ENCODE measurements at places on chromosomes 11 and 22.

DNA sequence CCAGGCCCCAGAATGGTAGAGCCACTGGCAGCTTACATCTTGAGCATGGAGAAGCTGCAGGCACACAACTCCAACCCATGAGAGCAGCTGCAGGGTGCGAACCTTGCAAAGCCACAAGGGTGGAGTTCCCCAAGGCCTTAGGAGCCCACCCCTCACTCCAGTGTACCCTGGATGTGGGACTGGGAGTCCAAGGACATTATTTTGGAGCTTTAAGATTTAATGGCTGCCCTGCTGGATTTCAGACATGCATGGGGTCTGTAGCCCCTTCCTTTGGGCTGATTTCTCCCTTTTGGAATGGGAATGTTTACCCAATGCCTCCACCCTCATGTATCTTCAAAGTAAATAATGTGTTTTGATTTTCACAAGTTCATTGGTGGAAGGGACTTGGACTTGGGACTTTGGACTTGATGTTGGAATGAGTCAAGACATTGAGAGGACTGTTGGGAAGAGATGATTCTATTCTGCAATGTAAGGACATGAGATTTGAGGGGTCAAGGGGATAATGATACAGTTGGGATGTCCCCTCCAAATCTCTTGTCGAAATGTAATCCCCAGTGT lies 1.1 kb upstream of the KRTAP5-7 start:
- DNase-seq, result no peak

DNA sequence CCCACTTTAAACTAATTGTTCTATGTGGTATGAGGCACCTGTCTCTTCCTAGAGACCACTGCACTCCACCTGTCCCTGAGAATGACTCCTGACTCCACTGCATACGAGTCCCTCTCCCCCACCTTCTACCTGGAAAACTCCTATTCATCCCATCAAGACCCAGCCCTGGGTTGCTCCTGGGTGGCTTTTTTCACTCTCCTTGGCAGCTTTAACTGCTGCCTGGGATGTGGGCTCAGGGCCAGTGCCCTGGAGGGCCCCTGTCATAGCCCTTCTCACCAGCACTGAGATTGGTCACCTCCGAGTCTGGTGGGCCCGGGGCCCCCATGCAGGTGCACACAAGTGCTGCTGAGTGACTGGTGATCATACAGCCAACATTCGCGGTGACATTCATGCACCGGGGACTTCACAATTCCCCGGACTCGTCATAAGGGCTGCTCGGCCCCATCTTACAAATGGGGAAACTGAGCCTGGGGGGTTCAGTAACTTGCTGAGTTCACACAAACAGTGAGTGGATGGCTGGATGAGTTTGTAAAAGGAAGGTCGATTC lies 25.9 kb upstream of the TOLLIP start:
- DNase-seq, result no peak

DNA sequence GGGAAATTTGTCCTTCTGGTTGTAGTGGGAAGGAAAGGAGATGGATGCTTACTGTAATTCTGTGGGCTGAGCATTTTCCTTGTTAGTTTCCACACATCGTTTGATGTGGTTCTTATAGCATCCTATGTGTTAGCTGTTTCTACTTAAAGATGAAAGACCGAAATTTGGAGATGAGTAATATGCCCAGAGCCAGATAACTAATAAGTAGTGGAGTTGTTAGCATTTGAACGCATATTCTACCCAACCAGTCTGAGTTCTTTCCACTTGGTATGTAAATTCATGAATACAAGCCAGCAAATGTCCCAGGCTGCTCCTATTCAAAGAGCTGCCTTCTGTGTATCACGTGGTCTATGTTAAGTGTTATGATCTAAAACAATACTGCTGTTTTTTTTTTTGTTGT lies 14.6 kb downstream of the SPECC1L start:
- DNase-seq, result no peak

DNA sequence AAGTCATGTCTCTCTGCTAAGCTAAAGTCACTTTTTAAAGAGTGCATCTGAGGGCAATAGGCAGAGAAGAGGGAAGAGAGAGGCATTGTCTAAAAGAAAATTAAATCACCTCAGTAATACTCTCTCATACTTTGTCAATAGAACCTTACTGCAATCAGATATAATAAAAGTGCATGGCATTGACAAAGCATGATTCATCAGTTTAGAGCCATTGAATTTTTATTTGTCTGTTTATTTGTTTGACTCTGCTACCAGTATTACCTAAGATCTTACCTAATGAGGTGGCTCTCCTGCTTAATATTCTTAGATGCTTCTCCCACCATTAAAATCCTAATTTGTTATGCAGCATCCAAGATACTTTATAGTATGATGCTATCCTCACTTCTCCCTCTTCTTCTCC lies 209.0 kb downstream of the PGR start:
- DNase-seq, result no peak

DNA sequence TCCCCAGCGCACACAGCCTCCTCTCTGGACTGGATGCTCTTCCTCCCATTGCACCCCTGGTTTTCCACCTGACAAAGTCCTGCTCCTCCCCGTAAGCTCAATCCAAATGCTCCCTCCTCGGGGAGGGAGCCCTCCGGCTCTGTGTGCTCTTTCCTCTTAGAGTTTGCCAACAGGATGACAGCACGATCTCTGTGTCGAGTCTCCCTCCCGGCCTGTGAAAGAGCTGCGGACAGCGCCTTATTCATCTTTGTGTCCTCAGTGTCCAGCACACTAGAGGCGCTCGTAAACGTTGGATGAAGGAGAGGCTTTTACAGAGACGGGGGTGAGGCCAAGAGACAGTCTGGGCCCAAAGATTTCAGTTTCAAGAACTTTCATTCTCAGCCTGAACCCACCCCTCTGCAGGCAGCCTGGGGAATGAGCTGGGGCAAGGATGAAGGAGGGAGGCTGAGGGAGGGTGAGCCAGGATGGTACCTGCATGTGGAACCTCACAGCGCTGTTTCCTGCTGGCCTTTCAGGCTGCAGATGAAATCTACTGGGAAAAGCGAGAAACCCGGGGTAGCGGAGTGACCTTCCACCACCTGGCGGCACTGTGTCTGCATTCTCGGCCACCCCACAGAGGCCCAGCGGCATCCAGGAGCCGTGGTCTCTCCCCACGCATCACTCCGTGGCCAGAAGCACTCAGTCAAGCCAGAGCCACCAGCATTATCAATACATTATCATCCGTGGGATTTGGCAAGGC lies 8.5 kb upstream of the TMPRSS4 start:
- no peak for DNase-seq

DNA sequence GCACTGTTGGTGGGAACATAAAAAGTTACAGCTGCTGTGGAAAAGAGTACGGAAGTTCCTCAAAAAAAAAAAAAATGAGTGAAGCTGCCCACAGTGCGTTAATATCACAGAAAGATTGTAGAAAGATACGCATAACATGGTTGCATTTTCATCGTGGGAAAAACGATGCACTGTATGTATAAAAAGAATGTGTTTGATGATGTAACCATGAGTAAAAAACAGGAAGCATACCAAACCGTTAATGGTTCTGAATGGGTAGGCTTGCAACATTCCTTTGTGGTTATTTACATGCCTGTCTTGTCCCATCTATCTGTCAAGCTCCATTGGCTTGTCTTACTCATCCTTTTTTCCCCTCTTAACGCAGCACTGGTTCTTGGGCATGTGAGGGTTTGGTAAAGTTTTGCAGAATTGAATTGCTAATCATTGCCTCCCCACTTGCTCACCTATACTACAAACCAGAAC lies 33.8 kb upstream of the DKK3 start:
- no peak for DNase-seq

DNA sequence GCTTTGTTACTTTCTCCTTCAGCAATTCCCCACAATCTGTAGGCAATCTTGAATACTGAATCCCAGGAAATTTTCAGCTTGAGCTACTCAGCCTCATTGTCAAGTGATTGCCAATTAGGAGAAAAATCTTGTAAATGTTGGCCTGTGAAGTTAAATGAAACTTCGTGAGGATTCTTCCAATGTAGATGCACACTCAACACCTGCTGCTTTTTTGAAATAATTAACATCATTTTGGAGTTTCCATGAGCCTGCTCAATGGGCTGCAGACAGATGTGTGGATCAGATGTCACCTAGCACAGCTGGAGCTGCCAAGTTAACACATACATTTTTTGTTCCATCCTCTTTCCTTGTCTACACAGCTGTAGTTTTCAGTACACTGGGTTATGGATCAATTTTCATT lies 645.6 kb upstream of the LUZP2 start:
- no peak for DNase-seq

GRCh38 chr11:75277211-75277805 lies 36.7 kb downstream of the TPBGL start:
- no peak for DNase-seq

DNA sequence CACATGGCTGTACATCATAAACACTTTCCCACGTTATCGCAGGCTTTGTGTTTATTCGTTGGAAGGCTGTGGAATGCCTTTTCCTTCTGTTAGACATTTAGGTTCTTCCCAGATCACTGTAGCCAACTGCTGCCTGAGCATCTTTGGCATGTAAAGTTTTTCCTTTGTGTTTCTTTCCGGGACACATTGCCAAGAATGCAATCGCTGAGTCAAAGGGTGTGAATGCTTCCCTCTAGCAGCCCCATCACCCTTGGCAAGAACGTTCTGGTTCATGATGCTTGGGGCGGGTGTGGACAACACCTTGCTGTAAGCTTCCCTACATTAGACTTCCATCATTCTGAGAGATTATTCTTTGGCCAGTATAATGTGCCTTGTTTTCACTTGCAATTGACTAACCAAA lies 136.2 kb downstream of the OSBP2 start:
- no peak for DNase-seq

DNA sequence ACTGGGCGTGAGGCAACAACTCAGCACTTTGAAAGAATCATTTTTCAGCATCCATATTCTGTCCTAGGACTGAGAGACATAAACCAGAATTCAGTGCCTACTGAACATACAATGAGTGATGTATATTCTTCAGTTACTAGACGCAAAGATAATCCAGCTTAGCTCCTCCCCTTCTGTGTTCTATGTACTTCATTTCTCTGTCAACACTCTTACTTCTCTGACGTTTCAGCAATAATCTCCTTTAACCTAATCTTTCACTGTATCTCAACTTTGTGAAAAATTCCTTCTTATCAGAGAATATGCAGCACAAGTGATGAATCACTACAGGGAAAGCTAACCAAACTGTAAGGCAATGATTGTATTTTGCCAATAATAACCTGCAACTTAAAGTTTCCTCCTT lies 2.5 kb upstream of the OR51B5 start:
- no peak for DNase-seq

DNA sequence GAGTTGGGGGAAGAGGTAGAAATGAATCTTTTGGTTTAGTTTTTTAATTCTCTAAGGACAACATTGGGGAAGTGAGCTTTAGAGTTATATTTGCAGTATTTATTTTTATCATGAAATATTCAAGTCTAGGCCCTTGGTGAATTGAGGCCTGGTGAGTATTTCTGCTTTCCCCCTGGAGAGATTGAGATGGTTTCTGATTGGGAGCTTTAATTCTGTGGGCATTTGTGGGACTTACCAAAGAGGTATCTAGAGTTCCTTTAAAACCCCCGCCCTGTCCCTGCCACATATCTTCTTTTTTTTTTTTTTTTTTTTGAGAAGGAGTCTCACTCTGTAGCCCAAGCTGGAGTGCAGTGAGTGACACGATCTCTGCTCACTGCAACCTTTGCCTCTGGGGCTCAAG lies 9.6 kb downstream of the ACO2 start:
- DNase-seq, result no peak

- DNase-seq, result no peak
Measured at GRCh38 chr22:38067761-38068360, 10.7 kb downstream of the PICK1 start.

DNA sequence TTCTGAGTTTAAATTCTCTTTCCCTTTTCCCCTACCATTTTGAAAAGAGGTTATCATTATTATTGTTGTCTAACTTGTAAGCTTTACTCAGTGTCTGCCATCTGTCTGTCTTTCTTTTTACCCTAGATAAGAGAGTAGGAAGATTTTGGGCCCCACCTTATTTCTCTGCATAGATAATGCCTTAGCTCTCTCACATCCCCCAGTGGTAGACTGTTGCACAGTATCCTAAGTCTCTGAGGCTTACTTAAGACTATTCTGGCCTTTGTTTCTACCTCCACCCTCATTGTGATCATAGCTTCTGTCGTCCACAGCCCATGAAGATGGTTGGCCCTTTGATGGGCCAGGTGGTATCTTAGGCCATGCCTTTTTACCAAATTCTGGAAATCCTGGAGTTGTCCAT lies 3.6 kb upstream of the OR51L1 start:
- DNase-seq, result no peak

GRCh38 chr11:118930094-118930712 lies 4.5 kb upstream of the BCL9L start:
- DNase-seq, result peak; percentile 78

DNA sequence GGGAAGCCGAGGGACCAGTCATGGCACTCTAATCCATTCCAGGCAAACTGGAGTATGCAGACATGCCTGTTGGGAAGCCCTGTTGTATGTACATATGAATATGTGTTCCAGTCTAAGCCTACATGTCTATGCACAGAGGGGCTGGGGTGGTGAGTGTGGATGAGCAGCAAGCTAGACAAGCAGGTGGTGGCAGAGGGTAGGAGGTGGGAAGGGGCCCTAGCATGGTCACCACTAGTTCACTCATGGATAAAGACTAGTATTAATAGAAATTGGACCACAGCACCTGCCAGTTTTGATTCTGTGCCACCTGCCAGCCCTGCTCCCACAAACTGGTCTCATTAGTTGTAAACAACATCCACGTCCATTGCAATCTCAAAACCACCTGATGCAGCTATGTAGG lies 1.5 kb downstream of the THRSP start:
- no peak for DNase-seq

GRCh38 chr11:96199563-96200025 lies 143.4 kb downstream of the MAML2 start:
- DNase-seq, result no peak

DNA sequence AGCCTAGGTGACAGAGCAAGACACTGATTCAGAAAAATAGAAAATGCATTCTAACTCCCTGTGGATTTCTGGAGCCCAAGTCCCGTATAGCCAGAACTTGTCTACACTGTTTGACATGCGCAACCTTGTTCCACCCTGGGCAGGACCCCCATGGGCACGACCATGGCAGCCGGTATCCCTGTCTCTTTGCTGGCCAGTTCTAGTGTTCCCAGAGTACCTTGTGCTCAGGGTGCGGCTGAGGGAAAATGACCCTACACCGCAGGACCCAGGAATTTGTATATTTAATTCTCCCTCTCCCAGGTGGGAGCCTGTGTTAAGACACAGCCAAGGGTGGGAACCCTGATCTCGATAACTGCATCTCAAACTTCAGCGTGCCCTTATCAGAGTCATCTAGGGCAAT lies 36.7 kb upstream of the RIC3 start:
- DNase-seq, result no peak
